NCI-H460 (cell line): ENCODE measurements at places on chromosomes 4 and X. TPM values are rescaled to one million over a fixed set of nuclear protein-coding genes. Genes with fewer than 3 reads are reported as not detected.

- DNase-seq, result no peak
Measured at GRCh38 chrX:66625525-66625924, 13.4 kb downstream of the EDA2R start.

DNA sequence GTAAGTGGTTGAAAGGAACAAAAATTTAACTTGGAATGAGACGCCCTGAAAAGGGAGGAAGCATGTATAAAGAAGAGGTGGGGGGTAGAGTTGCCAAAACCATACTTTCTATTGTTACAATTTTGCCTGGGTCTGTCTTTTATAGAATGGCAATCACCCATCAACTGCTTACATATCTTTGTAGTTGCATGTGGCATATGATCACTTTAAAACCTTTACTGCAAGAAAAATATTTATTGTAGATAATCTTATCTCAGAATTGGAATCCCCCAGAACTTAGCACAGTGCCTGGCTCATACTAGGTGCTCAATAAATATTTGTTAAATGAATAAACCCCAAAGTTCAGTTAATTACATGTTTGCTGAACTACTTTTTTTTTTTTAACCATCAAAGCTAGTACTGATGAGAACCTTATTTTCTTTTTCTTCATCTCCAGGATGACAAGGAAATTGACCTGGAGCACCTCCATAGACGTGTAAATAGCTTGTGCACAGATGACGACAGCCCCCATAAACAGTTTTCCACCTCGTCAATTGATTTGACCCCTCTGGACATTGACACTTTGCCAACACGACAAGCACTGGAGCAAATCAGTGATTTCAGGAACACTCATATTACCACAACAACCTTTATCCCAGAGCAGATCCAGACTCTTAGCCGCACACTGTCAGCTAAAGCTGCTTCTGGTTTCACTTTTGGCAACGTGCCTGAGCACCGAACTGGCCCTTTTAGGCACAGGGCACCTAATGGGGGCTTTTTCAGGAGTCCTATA is 56.7 kb upstream of the ATOH1 start:
- DNase-seq, result no peak

DNA sequence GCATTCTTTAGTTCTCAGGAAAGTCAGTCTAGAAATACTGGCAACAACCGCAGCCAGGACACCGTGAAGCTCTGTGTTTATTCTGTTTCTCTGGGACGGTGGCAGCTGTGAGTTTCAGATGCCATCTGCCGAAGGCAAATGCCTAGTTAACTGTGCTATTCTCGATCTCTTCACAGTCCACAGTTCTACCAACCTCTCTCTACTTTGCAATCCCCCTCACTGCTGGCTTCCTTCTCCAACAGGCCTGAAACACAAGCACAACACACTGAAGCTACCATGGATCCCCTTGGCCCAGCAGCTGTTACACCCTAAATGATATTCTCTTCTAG is 118.8 kb downstream of the ZNF827 start:
- no peak for DNase-seq

- DNase-seq, result no peak
Measured at GRCh38 chr4:16139066-16139945, 55.5 kb upstream of the PROM1 start.

The KIAA1210 gene
- total RNA-seq, result not detected in 2 replicates

The MTMR8 gene
- 2.0 and 2.3 TPM in 2 replicates for total RNA-seq

The SPANXA2 gene
- not detected in 2 replicates for total RNA-seq
